Pulmonary artery endothelial cell (primary cell): ENCODE measurements at places on chromosomes 3 and 15. TPM values are rescaled to one million over a fixed set of nuclear protein-coding genes. Genes with fewer than 3 reads are reported as not detected.

The RBPMS2 gene
- total RNA-seq: 0.07 TPM in 1 of 2 replicates, not detected in the other

The PDZRN3 gene
- total RNA-seq: not detected in 2 replicates

The SLC7A14 gene
- 3.0 and 11.8 TPM in 2 replicates for total RNA-seq

The ADAMTS17 gene
- 0.13 and 0.14 TPM in 2 replicates for total RNA-seq

The RTP3 gene
- total RNA-seq: 0.07 TPM in 1 of 2 replicates, not detected in the other

The TMEM207 gene
- total RNA-seq: not detected in 2 replicates

The FANCD2OS gene
- not detected in 2 replicates for total RNA-seq

The SPINT1 gene
- 1.1 and 1.7 TPM in 2 replicates for total RNA-seq

The HCLS1 gene
- 48.7 and 66.3 TPM in 2 replicates for total RNA-seq

The GRM2 gene
- 0.18 TPM in 1 of 2 replicates, not detected in the other for total RNA-seq

The EAF1 gene
- total RNA-seq: 18.5 and 31.3 TPM in 2 replicates

The GHSR gene
- total RNA-seq: not detected in 2 replicates

The EIF4A2 gene
- total RNA-seq: 470 and 740 TPM in 2 replicates

The FHIT gene
- 1.1 and 1.3 TPM in 2 replicates for total RNA-seq

The TGM5 gene
- not detected in 2 replicates for total RNA-seq

The GPR156 gene
- total RNA-seq: 0.13 and 0.18 TPM in 2 replicates

The CCDC80 gene
- 20.5 and 30.5 TPM in 2 replicates for total RNA-seq

The MB21D2 gene
- 9.8 and 11.7 TPM in 2 replicates for total RNA-seq

The SPCS1 gene
- 53.0 and 65.0 TPM in 2 replicates for total RNA-seq

The PATL2 gene
- under 0.01 TPM in 1 of 2 replicates, not detected in the other for total RNA-seq

The GREM1 gene
- total RNA-seq: 0.07 TPM in 1 of 2 replicates, not detected in the other

The ADAMTS7 gene
- 6.6 and 11.5 TPM in 2 replicates for total RNA-seq

The ATP13A4 gene
- total RNA-seq: 0.07 TPM in 2 replicates

The MCTP2 gene
- total RNA-seq: 0.14 and 3.5 TPM in 2 replicates

The LAMB2 gene
- 470 and 504 TPM in 2 replicates for total RNA-seq

The IL17RD gene
- total RNA-seq: 1.5 and 1.8 TPM in 2 replicates

The GXYLT2 gene
- 0.40 and 0.88 TPM in 2 replicates for total RNA-seq

The C3orf22 gene
- not detected in 2 replicates for total RNA-seq

The KBTBD13 gene
- total RNA-seq: not detected in 2 replicates

The NR2E3 gene
- total RNA-seq: 0.11 TPM in 1 of 2 replicates, not detected in the other

The ACTRT3 gene
- total RNA-seq: 4.0 and 5.1 TPM in 2 replicates
